ENCODE measurements at places on chromosomes 2 and 18. TPM values are rescaled to one million over a fixed set of nuclear protein-coding genes. Genes with fewer than 3 reads are reported as not detected.

Gene C2orf76
- 9.0 TPM for total RNA-seq

Gene LAMA1
- not detected for total RNA-seq

Gene C1D
- 17.0 TPM for total RNA-seq

Gene SPIRE1
- total RNA-seq, result 1.1 TPM
